Esophagus squamous epithelium (tissue), 5 donors: ENCODE measurements at places on chromosomes 5 and 9. TPM values are rescaled to one million over a fixed set of nuclear protein-coding genes. Genes with fewer than 3 reads are reported as not detected.

DNA sequence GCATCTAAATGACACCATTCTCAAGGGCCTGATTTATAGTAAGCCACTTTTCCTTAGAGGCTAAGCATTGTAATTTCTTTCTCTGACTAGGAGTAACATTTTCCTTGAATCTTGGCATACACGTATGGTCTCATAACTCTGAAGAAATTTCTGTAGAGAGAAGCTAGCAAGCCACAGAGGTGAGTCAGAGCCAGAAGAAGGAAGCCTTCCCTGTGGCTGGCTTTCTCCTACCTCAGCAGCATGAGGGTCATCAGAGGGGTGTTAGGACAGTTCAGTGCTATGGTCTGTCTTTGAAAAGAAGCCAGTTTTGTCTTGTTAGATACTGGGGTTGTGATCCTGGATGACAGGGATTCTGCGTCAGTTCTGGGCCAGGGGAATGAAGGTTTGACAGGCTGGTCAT, 3.2 kb downstream of the SNX30 start:
- DNase-seq: no peak

DNA sequence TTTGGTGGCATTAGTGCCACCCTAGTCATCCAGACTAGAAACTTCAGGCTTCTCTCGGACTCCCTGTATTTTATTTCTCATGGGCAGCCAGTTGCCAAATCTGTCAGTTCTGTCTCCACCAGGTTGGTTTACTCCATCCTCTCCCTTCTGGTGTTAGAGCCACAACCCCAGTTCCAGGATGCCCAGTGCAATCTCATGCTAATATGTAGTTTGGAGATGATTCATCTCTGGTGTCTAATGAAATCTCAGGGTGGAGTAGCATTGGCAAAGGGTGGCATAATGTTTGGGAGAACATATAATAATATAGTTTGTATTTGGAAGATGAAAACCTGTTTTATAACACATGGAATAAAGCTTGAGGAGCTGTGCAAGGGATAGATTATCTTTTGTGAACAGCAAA, 30.2 kb downstream of the SLC46A2 start:
- DNase-seq: no peak

- DNase-seq: no peak
Observed at GRCh38 chr9:116355153-116355921, 201.7 kb downstream of the PAPPA start.

- DNase-seq: no peak
Observed at GRCh38 chr5:171495122-171495700, 75.8 kb downstream of the FGF18 start.

- DNase-seq: no peak
Observed at GRCh38 chr9:83425240-83425639, 113.0 kb downstream of the FRMD3 start.

DNA sequence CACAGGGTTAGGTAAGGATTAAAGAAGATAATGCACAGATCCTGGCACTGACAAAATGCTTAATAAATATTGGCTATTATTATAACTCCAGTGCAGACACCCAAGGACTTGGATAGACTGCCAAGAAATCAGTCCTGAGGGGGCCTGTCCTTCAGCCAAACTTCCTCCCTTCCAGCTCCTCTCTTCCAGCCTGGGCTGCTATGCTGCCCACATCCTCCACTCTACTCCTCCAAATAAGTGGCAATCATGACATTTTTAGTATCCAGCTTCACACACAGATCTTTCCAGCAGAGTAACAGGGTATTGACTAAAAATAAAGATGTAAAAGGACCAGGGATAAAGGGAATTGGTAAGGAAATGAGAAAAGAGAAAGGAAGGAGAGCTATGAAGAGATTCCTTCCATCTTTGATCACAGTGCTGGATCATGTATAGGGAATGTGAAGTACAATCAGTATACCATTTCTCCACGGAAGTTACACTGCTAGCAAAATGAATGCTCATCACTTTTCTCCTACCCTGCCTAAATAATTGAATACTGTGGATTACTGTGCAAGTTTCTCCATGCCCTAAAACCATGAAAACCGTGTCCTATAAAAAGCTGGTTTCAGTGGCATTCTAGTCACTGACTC, 136.0 kb upstream of the OSMR start:
- DNase-seq: no peak

DNA sequence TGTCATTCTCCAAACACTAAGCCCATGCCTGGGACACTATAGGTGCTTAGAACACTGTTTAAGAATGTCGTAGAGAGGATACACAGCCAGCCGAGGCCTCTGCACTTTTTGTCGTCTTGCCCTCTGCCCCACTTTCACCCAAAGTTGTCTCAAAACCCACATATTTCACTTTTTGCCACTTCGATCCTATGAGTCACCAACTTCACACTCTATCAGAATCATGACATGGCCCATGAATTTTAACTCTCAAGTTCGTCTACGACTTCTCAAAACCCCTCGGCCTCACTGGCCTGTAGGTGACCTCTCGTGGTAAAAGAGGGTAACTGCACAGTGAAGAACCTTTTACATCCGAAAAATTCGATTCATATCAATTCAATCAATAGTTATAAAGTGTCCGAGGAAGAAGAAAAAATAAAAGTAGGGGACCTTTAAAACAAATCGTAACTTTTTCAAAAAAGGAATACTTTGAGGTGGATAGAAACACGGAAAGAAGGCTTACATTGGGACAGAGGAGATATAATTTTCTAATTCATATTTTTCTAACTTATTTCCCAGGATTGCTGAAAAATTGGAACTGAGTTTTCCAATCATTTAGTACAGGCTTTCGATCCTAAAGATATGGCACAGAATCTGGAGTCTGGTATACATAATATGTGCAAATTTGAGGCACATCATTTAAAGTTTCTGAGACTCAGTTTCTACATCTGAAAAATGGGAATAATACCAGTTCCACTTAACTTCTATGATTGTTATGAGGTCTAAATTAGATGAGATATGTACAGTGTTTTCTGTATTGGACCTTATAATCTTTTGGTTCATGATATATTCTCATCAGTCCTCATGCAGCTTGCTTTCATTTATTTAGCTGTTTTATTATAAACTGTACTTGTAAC, 122.6 kb downstream of the APBA1 start:
- no peak for DNase-seq

DNA sequence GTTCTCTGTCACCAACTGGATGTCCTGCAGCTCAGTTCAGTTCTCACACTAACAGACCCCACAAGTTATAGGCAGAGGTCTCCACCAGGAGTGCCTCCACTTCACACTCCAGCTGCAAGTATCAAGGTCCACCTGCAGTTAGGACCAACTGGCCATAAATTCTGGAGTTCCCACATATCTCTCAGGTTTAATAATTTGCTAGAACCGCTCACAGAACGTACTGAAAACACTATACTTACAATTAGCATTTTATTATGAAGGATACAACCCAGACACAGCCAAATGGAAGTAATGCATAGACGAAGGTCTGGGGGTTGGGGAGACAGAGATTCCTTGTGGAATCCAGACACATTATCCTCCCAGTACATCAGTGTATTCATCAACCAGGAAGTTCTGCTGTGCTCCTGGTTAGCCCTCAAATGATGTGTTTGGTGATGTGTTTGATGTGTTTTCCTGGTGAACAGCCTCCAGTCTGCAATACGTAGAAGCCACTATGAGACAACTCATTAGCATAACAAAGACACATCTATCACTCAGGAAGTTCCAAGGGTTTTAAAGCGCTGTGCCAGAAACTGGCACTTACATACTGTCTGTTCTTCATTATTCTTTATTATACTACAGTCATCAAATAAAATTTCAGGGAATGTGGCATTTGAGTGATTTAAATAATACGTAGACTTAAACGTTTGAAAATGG, 25.4 kb downstream of the OGN start:
- DNase-seq: no peak

GRCh38 chr5:104178829-104179456, 616.4 kb upstream of the NUDT12 start:
- no peak for DNase-seq

GRCh38 chr9:70679845-70680244, 265.4 kb upstream of the KLF9 start:
- no peak for DNase-seq

DNA sequence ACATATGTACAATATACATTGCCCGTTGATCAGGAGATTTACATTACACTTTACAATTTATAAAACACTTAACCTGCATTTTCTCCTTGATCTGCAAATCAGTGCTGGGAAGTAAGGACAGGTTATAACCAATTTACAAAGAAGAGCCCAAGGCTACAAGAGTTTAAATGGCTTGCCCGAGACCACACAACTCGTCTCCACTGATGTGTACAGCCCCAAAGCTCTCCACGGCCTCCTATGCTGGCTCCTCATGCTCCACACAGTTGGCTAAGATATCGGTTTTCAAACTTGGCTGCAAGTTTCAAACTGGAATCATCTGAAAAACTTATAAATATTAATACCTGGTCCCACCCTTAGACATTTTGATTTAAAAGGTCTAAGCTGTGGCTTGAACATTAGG, 10.3 kb downstream of the ACTL7B start:
- no peak for DNase-seq

GRCh38 chr5:41575110-41575779, 64.8 kb upstream of the PLCXD3 start:
- DNase-seq: no peak

DNA sequence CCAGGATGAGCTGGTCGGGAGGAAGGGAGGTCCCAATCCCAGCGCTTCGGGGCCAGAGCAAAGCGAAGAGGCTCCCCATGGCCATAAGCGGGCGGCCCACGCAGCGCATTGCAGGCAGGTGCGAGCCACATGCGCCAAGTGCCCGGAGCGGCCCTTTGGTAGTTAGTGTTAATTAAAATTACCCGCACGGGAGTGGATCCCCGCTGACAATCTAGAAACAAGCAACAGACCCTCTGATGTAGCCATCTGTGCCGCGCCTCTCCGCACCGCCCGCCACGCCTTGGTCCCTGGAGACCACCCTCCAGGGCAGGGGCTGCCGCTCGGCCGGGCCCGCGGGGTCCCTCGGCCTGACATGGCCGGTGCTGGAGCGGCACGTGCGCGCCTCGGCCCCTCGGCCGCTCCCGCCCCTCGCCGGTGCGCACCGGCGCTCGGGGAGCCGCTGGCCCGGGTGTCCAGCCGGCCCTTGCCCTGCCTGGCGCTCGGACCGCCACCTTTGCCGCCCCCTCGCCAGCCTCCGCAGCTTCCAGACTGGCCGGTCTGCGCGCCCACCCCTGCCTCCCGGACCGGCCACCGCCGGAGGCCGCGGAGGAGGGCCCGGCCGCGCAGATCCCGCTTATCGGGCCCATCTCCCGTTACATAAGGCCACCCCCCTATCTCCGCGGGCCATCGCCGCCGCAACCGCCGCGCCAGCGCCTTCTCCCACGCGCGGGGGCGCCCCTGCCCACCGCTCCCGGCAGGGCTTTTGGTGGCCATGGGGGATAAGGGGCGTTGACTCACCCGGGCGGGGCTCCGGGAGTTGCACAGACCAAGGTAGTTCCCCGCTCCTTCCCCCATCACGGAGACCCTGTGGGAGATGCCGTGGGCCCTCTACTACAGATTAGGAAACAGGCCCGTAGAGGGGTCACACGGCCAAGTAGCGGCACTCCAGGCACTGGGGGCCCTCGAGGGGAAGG, 1.9 kb upstream of the IL13 start:
- no peak for DNase-seq

- DNase-seq: no peak
Observed at GRCh38 chr5:9348401-9348996, 197.4 kb downstream of the SEMA5A start.

DNA sequence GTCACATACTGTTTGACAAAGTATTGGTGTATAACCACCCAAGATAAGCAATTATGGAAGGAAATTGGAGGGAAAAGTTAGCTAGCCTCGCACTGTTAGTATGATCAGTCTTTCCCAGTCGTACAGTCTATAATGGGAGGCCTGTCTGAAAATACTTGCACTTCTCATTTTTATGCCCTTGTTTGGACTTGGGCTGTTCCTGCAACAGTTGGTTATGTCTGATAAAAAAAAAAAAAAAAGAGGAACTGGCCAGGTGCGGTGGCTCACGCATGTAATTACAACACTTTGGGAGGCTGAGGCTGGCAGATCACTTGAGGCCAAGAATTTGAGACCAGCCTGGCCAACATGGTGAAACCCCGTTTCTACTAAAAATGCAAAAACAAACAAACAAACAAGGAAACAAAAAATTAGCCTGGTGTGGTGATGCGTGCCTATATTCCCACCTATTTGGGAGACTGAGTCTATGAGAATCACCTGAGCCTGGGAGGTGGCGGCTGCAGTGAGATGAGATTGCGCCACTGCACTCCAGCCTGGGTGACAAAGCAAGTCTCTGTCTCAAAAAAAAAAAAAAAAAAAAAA, 58.3 kb upstream of the ANKRD33B start:
- no peak for DNase-seq

GRCh38 chr5:44943647-44944046, 134.9 kb downstream of the MRPS30 start:
- no peak for DNase-seq

DNA sequence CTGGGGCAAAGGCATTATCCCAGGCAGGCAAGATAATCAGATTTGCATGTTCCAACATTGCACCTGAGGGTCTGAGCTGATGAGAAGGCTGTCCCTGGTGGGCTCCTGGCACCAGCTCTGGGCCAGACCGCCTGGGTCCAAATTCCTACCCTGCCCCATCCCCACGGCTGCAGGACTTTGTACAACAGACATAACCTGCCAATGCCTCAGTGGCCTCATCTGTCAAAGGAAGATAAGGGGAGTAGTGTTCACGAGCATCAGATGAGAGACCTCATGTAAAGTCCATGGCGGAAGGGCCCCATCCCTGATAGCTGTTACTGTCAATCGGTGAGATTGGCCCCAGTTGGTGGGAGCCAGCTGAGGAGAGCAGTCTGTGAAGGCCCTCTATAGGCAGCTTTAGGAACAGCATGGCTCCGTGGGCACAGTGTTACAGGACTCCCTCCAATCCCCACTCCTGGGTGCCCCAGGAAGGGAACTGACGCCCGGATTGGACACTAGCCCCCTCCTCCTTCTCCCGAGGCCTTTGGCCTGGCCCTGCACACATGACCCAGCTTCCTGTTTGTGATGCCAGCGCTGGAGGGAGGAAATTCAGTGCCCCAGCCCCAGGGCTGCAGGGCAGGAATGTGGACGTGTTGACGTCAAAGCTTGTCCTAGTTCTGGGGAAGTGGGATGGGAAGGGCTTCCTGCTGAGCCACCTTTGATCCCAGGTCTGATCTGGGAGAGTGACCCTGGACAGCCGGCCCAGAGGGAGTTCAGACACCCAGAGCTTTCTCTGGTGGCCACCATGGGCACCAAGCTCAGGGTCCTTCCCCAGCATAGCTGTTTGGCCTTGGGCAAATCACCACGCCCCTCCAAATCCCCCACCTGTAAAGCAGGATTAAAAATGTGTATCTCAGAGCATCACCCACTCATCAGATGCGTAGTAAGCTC, 56.2 kb downstream of the DUSP1 start:
- DNase-seq: no peak

Gene IFNA13
- not detected for total RNA-seq

Gene SHOC1
- total RNA-seq: 0.15 TPM

Gene RAD17
- total RNA-seq: 11.3 TPM

Gene SMIM33
- not detected for total RNA-seq

Gene DRD1
- total RNA-seq: not detected

Gene RETREG1
- 0.68 TPM for total RNA-seq

Gene ENC1
- 3.9 TPM for total RNA-seq

Gene HTR1A
- not detected for total RNA-seq

Gene TEK
- 0.72 TPM for total RNA-seq
